ENCODE measurements at places on chromosomes 7 and 10.
A peak's percentile ranks its signal among the peaks of the same experiment; 100 is the strongest.

DNA sequence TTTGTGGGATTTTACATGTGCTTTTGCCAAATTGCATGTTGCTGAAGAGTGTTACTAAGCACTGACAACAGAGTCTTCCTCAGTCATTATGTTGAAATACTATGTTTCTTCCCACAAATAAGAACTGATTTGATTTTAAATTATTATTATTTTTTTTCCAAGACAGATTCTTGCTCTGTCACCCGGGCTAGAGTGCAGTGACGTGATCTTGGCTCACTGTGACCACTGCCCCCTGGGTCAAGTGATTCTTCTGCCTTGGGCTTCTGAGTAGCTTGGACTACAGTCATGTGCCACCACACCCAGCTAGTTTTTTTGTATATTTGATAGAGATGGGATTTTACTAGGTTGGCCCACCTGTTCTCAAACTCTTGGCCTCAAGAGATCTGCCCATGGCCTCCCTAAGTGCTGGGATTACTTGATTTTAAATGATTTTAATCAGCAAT, 42.3 kb downstream of the MINPP1 start:
- DNase-seq = no peak

- DNase-seq = no peak
Observed at GRCh38 chr7:232410-233248, 40.3 kb downstream of the FAM20C start.

- DNase-seq = no peak
Observed at GRCh38 chr10:28139138-28139537, 140.3 kb upstream of the ODAD2 start.

DNA sequence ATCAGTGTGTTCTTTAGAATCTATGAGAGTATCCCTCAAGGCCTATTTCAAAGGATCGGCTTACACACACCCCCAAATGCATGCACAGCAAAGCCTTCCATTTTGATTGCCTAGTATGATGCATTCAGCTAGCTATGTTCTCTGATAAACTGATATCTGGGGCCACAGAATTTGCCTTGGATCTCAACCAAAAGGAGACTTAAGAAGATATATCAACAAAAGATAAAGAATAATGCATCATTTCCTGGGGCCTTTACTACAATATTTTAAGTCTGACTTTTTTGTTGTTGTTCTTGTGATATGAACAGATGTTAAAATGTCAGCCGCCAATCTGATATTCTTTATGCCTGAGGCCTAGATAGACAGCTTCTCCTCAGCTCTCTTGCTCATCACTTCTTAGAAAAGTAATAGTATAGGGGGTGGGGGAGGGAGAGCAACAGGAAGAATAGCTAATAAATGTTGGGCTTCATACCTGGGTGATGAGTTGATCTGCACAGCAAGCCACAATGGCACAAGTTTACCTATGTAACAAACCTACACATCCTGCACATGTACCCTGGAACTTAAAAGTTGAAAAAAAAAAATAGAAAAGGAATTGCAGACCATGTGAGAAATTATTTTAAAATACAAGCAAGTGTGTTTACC, 792.9 kb upstream of the GHITM start:
- no peak for DNase-seq

DNA sequence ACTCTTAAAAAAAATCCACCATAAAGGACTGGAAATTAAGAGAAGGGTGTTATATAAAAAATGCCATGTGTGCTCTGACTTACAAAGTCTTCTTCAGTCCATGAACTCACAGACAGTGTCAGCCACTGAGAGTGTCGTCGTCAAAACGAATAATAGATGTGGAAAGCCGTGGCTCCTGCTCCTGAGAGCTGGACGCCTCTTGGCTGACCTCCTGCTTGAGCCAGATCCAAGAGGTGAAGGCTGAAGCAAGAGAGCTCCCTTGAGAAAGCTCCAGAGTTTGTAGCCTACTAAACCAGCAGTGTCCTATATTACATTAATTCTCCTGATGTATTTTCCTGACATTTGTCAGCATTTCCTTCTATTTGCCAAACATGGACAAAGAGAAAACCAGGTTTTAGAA, 234.3 kb upstream of the C7orf33 start:
- DNase-seq = no peak

DNA sequence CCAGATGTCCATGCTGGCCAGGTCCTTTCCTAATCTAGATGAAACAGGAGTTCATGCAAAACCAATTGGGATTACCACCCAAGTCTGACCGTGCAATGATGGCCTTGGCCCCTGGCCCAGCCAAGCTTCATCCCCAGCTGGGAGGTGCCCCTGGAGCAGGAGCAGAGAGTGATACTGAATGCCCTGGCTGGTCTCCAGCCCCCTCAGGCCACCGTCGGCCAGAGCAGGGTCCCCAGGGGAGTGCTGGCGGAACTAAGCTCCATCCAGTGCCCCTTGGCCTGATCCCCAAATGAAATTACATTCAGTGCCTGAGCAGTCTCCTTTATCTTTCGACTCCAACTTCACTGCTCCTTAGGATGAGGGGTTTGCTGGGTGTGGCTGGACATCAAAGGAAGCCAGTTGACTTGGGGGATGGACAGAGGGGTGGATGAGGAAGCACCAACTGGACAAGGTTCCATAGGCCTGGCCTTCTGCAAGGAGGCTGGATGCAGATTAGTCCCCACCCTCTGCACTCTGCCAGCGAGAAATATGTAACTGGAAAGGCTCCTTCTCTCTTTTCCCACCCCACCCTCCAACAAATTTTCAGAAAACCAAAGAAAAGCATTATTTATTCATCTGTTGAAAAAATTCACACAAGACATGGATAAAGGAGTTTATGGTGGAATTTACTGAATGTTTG, 275.5 kb downstream of the PLXNA4 start:
- DNase-seq = no peak

- no peak for DNase-seq
Observed at GRCh38 chr7:26620352-26620751, 244.0 kb downstream of the SKAP2 start.

- no peak for DNase-seq
Observed at GRCh38 chr10:103915796-103916195, 2.2 kb downstream of the STN1 start.

DNA sequence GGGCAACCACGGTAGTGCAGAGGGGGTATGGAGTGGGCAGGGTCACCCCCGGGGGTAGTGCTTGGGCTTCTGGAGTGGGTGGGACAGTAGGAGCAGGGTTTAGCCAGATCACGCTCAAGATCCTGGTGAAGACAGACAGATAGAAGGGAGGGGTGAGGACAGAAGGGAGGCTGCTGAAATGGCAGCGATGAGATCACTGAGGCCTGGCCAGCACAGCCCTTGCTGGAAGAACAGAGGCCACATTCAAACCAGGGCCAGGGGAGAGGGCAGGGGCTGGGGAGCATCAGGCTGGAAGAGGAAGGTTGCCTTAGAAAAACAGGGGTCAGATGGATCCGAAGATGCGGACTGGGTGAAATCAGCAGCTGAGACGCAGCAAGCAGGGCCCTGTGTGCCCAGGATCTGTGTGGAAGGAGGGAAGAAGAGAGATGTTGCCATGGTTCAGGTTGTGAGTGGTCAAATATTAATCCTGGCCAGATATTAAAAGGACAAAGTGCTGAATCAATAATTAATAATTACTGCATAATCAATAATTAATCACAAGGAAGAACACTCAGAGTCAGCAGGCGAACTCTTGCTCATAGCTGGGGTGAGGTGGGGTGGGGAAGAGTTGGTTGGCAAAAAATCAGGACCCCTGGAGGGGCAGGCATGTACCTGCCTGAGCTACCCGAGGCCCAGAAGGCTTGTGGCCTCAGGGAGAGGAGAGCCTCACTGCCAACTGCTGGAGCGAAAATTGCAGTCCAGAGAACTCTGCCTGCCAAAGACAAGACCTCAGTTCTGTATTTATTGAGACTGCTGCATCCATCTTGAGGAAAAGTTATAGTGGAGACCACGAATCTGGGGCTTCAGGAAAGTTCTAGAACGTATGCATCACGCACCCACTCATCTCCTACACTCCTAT, 105.7 kb downstream of the GRB10 start:
- no peak for DNase-seq

DNA sequence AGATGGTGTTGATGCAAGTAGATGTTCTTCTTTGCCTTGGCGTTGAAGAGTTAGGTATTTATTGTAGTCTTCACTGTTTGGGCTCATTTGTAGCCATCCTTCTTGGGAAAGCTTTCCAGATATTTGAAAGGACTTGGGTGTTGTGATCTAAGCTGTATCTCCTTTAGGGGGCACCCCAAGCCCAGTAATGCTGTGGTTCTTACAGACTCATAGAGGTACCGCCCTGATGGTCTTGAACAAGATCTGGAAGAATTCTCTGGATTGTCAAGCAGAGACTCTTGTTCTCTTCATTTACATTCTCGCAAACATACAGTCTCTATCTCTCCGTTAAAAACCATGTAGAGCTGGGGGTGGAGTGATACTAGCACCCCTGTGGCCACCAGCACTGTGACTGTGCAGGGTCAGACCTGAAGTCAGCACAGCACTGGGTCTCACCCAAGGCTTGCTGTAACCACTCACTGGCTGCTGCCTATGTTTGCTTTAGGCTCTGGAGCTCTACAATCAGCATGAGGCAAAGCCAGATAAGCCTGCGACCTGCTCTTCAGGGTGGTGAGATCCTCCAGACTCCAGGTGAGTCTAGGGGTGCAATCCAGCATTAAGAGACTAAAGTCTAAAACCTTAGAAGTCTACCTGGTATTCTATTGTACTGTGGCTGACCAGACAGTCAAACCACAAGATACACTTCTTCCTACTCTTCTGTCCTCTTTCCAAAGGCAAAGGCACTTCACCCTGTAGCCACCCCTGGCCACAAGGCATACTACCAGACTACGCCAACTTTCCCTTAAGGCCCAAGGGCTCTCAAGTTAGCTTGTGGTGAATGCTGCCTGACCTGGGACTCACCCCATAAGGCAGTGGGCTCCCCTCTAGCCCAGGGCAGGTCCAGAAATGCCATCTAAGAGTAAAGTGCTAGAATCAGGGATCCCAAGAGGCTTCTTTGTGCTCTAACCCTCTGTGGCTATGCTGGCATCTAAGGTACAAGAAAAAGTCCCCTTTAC, 209.7 kb upstream of the TMEM196 start:
- peak; percentile 73 for DNase-seq

GRCh38 chr7:77310982-77311381, 105.2 kb downstream of the GSAP start:
- peak; percentile 34 for DNase-seq

GRCh38 chr10:98316170-98316569, 48.2 kb upstream of the LOXL4 start:
- no peak for DNase-seq

DNA sequence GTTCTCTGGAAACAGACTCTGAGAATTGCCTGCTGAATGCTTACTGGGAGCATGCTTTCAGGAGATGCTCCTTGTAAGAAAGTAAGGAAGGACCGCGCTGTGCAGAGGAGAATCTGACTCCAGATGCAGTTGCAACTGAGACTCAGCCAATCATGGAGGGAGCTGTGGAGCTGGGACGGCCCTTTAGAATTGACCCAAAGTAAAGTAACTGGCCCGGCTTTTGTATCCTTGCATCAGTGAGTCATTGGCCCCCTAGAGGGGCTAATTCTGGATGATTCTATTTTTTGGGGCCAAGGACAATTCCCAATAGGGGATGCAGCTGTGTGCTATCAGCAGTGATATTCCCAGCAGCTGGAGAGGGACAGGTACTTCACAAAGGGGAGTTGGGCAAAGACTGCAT, 170.4 kb downstream of the PTEN start:
- DNase-seq = no peak

GRCh38 chr7:23971031-23971430, 261.0 kb downstream of the STK31 start:
- no peak for DNase-seq

DNA sequence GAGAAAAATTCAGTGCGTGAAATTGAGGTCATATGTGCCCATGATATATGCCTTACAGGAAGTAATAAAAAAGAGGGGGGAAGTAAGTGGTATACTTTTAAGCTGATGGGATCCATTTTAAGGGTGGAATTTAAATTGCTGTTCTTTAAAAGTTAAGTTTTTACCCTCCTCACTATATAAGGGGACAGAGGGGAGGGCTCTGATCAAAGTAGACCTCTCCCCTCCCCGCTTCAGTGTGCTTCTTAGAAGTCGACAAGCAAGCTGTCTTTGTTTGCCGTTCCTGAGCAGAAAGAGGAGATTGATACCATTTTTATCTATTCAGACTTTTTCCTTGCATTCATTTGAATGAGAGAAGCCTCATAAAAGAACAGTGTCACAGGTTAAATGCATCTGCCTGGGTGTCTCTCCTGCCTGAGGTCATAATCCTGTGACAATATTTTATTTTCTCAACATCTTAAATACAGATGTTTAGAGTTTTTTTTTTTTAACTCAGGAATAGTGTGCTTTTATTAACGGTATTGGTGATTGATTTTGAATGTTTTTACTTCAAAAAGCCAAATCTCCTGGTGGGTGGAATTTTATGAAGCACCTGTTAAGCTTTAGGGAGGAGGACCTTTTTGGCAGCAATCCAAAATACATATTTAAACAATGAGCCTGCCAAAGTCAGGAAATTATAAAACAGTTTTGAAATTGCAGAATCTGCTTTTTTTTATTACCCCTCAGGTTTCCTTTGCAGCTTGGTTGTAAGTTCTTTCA, 141.7 kb downstream of the KAT6B start:
- no peak for DNase-seq

- no peak for DNase-seq
Observed at GRCh38 chr10:124144536-124144935, 51.1 kb upstream of the CHST15 start.

- DNase-seq = no peak
Observed at GRCh38 chr7:44693641-44694313, 54.9 kb upstream of the ZMIZ2 start.

DNA sequence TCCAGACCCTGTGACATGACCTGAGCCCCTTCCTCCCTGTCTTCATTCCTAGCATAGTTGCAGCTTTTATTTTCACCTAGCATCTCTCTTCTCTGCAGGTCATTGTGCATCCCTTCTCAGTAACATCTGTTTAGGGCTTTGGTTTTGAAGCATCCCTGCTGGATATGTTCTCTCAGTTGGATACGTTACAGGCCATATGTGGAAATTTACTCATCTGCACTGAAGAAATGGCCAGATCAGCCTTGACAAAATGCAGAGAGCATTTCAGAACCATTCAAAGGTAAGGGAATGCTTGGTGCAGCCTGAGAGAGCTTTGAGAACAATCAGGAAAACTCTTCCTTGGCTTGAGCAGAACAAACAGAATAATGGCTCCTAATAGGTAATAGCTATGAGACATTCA, 647.0 kb downstream of the KCNMA1 start:
- no peak for DNase-seq

- no peak for DNase-seq
Observed at GRCh38 chr10:6978187-6978627, 398.1 kb upstream of the PRKCQ start.

Measured in NCI-H526 (cell line).